ENCODE measurements at places on chromosomes 2 and 18.

DNA sequence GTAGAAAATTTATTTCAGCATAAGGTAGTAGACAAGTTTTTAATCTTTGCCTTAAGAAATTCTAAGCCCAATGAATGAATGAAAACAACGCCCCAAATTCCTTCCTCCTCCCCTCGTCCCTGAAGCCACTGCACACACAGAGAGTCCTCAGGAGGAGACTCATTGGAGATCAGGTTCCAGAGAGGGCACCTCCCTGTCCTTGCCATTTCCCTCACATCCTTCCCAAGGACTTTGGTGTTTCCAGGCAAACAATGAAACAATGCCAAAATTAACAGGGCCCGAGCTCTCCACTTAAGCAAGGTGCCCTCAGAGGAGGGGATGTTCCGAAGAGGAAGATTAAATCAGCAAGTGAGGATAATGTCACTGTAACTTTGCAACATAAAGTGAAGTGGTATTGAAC is 240.7 kb downstream of the DCDC2C start:
- no peak for DNase-seq
- H3K27ac ChIP-seq, result no peak overlapping the region

DNA sequence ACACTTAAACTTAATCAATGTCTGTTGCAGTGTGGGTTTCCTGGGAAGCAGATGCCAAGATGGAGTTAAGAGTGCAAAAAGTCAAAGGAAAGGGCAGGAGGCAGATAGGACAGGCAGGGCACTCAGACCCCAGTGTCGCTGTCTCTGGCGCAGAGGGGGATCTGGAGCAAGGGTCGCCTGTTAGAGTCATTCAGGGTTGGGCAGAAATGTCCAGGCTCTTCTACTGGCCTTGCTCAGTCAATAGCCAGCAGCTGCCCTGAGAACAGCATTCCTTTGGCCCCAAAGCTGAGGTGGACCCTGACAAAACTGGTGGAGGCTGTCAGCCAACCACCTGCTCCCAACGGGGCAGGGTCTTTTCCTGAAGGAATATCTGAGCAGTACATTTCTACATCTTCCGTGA is 97.1 kb upstream of the SLC66A3 start:
- DNase-seq, result peak; percentile 11
- no peaks in the 10 kb centered on the region for H3K36me3 ChIP-seq
- no peaks in the 10 kb centered on the region for H3K4me1 ChIP-seq
- no peak overlapping the region for H3K4me3 ChIP-seq
- no peak overlapping the region for H3K27ac ChIP-seq

DNA sequence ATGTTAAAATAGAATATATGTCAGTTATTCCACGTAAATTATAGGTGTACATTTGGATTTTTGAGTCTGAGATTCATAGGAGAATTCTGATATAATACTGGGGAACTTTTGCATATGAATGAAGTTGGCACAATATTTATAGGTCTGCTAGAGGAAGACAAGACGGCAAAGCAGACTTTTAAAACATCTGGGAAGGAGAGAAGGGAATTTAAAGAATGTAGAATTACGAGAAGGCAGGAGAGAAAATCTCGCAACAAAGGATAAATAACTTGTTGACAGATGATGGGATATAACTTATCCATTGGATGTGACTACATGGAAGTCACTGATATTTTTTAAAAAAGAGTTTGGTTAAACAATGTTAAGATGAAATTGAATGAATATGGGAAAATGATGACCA is 615.6 kb downstream of the ERBB4 start:
- no peaks in the 10 kb centered on the region for H3K27me3 ChIP-seq
- H3K36me3 ChIP-seq, result no peaks in the 10 kb centered on the region
- no peak overlapping the region for H3K27ac ChIP-seq
- DNase-seq, result no peak
- no peaks in the 10 kb centered on the region for H3K4me1 ChIP-seq

DNA sequence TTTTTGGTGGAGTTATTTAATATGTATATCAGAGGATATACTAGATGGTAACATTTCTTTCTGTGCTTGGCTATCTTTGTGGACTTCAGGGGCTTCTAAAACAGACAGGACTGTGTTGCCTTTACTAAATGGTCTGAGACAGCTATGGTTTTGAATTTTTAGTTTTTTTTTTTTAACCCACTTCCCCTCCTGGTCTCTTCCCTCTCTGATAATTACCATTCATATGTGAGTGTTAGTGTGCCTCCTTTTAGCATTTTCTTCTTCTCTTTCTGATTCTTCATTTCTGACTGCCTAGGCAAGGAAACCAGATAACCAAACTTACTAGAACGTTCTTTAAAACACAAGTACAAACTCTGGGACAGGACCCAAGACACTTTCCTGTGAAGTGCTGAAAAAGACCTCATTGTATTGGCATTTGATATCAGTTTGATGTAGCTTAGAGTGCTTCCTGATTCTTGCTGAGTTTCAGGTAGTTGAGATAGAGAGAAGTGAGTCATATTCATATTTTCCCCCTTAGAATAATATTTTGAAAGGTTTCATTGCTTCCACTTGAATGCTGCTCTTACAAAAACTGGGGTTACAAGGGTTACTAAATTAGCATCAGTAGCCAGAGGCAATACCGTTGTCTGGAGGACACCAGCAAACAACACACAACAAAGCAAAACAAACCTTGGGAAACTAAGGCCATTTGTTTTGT is 52.7 kb downstream of the SMAD4 start:
- H3K4me3 ChIP-seq, result no peak overlapping the region
- H3K27me3 ChIP-seq, result no peaks in the 10 kb centered on the region
- H3K4me1 ChIP-seq, result peaks cover 15% of the 10 kb centered on the region
- peaks cover 84% of the 10 kb centered on the region for H3K36me3 ChIP-seq

GRCh38 chr2:159650574-159650973 is 34.2 kb upstream of the BAZ2B start:
- no peak overlapping the region for H3K27ac ChIP-seq
- no peaks in the 10 kb centered on the region for H3K36me3 ChIP-seq
- no peak overlapping the region for H3K4me3 ChIP-seq
- H3K4me1 ChIP-seq, result no peaks in the 10 kb centered on the region
- no peak for DNase-seq

DNA sequence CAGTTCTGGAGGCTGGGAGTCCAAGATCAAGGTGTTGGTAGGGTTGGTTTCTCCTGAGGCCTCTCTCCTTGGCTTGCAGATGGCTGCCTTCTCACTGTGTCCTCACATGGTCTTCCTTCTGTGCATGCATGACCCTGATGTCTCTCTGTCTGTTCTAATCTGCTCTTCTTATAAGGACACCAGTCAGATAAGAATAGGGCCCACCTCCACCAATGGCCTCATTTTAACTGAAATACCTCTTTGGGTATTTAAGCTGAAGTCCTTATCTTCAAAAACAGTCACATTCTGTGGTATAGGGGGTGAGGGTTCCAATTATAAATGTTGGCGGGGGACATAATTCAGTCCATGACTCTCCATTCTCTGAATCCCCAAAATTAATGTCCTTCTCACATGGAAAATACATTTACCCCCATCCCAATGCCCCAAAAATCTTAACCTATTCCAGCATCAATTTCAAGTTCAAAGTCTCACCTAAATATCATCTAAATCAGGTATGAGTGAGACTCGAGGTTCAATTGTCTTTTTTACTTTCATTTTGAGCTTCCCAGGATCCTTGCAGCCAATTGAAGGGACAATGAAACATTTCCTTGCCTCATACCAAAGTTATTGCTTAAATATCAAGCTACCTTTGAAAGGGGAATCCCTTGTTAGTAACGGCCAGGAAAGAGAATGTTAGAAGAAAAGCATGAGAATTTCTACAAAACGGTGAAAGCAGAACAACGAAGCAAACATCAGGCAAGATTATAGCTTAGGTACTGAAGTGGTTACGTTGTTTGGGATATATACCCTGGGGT is 20.6 kb upstream of the CNOT11 start:
- peaks cover 3% of the 10 kb centered on the region for H3K36me3 ChIP-seq
- no peaks in the 10 kb centered on the region for H3K4me1 ChIP-seq
- H3K27me3 ChIP-seq, result no peaks in the 10 kb centered on the region
- no peak overlapping the region for H3K4me3 ChIP-seq

GRCh38 chr2:2085533-2085932 is 245.5 kb downstream of the MYT1L start:
- no peaks in the 10 kb centered on the region for H3K27me3 ChIP-seq
- no peak for DNase-seq
- H3K4me3 ChIP-seq, result no peak overlapping the region
- H3K27ac ChIP-seq, result no peak overlapping the region
- H3K36me3 ChIP-seq, result no peaks in the 10 kb centered on the region

GRCh38 chr2:27723372-27724144 is 48.0 kb upstream of the MRPL33 start:
- no peaks in the 10 kb centered on the region for H3K27me3 ChIP-seq
- H3K4me1 ChIP-seq, result peaks cover 28% of the 10 kb centered on the region
- no peak for DNase-seq
- H3K27ac ChIP-seq, result no peak overlapping the region

- no peak overlapping the region for H3K4me3 ChIP-seq
- H3K4me1 ChIP-seq, result no peaks in the 10 kb centered on the region
- DNase-seq, result peak; percentile 28
Observed at GRCh38 chr2:70718736-70719135, 49.3 kb downstream of the ADD2 start.

- no peak for DNase-seq
- peaks cover 7% of the 10 kb centered on the region for H3K36me3 ChIP-seq
- H3K4me1 ChIP-seq, result no peaks in the 10 kb centered on the region
- no peaks in the 10 kb centered on the region for H3K27me3 ChIP-seq
- H3K4me3 ChIP-seq, result no peak overlapping the region
- no peak overlapping the region for H3K27ac ChIP-seq
Observed at GRCh38 chr2:23745726-23746105, 181.2 kb downstream of the ATAD2B start.

GRCh38 chr2:63755965-63756364 is 85.7 kb upstream of the UGP2 start:
- peaks cover 2% of the 10 kb centered on the region for H3K27me3 ChIP-seq
- DNase-seq, result no peak
- H3K4me1 ChIP-seq, result peaks cover 8% of the 10 kb centered on the region
- no peak overlapping the region for H3K4me3 ChIP-seq

Data from activated CD8-positive, alpha-beta memory T cell treated with anti-CD3 and anti-CD28 coated beads, Interleukin-2, amount 10 ng/mL, durations not matched to agents 7 days and 5 days (primary cell).